Natural killer cell treated with Interleukin-12 subunit alpha and Interleukin-12 subunit beta and Interleukin-15 and Interleukin-18, amount 100 ng/mL, for 72 hours (primary cell): ENCODE measurements at places on chromosomes 12 and 14. TPM values are rescaled to one million over a fixed set of nuclear protein-coding genes. Genes with fewer than 3 reads are reported as not detected.

Gene ITGB7
- total RNA-seq = 81.0 TPM

Gene CD163
- not detected for total RNA-seq

Gene KRT6B
- total RNA-seq = not detected

Gene KRT6C
- not detected for total RNA-seq

Gene NELL2
- total RNA-seq = 2.6 TPM

Gene GPR137C
- total RNA-seq = 0.36 TPM

DNA sequence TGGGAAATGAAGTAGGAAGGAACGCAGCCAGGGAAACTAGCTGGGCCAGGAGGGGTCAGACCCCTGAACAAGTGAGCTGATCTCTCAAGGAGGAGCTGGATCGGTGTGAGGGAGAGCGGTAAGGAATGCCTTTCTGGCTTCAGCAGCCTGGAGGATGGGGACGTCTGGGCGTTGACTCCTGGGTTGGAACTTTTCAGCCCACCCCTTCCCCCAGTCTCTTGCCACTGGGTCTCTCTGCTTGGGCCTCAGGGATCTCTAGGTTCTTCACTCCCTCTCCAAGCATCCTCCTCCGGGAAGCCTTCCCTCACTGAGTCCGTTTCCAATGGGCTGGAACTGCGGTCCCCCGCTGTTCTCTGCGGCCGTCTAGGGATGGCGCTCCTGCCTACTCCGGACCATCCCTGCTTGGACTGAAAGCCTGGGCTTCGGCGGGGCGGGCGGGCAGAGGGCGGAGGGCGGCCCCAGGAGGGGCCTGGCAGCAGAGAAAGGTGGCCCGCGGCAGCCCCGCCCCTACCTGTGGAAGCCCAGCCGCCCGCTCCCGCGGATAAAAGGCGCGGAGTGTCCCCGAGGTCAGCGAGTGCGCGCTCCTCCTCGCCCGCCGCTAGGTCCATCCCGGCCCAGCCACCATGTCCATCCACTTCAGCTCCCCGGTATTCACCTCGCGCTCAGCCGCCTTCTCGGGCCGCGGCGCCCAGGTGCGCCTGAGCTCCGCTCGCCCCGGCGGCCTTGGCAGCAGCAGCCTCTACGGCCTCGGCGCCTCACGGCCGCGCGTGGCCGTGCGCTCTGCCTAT, at the start of gene KRT7:
TSS of gene KRT7 (plus strand) at position 570 of the 788 bp plus-strand sequence. CDS start at position 624, 54 bp downstream.
- DNase-seq = no peak

- peak; percentile 86 for DNase-seq
Measured at GRCh38 chr12:128813883-128814282, 9.9 kb downstream of the SLC15A4 start.

DNA sequence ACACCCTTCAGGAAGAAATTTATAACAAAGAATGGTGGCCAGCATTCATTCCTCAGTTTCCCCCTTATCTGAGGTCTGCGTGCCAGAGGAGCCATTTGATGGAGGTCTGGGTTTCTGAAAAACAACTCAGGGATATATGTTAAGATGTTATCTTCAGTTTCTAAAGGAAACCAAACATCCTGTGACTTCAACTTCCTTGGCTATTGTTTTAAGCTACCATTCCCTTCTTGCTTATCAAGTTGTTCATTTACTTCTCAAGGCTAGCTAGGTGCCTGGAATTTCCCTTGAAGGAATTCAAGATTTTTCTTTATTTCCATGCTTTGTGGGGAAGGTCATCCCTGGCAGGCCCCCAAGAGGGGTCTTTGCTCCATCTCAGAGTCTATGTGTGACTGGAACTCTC, 27.1 kb upstream of the OXA1L start:
- DNase-seq = no peak

DNA sequence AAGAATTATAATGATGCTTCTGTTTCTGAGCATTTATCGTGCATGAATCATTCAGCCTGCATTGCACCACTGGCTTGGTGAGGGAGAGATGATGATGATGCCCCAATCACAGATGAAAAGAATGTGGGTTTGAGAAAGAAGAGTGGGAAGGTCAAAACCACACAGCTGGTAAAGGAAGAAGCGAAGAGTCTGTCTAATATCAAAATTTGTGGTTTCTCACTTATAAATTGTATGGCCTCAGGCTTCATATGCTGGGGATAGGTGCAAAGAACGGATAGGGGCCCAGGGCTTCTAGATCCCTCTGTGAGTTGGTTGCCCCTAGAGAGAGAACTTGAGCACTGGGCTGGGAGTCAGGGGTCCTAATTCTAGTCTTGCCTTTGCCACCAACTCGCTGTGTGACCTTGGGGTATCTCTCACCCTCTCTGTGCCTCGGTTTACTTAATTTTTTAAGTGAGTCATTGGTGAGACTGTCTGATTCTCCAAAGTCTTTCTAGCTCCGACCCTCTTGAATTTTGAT, 2.2 kb downstream of the OASL start:
- DNase-seq = peak; percentile 71

- no peak for DNase-seq
Measured at GRCh38 chr14:69086537-69086936, 66.4 kb downstream of the DCAF5 start.

DNA sequence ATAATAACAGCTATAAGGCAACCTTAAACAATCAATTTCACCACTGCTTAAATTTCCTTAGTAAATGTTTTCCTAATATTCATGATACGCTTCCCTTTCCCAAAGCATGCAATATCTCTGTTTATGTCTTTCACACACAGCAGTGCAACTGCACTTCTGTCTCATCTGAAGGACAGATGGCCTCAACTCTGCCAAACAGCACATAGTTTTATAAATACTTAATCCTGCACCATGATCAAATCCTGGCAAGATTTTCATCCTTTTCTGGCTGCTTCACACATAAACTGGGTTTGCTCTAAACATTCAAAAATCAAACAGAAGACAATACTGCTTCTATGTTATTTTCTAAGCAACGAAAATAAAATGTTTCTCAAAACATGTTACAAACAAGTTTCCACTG, 266.3 kb downstream of the ITPR2 start:
- DNase-seq = no peak

- DNase-seq = no peak
Measured at GRCh38 chr12:80490329-80490728, 46.3 kb downstream of the PTPRQ start.

DNA sequence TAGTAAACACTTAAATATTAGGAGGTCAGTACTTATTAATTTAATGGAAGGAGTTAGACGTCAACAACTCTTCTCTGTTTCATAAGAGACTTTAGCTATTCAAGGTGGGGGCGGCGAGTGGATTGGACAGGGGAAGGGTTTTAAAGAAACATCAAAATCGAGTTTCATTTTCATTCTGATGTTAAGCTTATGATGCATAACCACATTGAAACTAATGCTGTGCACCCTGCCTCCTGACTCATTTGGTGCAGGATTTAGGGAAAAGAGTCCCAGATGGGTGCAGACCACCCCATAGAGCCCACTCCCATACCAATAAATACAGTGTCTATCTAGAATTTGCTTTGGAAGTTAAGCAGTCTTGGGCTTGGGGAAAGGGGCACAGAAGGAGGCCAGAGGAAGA, 7.4 kb downstream of the ZBTB39 start:
- no peak for DNase-seq

GRCh38 chr12:127393896-127394295, 873.1 kb upstream of the TMEM132C start:
- no peak for DNase-seq

- DNase-seq = no peak
Measured at GRCh38 chr12:105764216-105764835, 374.4 kb downstream of the NUAK1 start.

- no peak for DNase-seq
Measured at GRCh38 chr14:89085737-89086382, 261.4 kb downstream of the TTC8 start.

GRCh38 chr14:38366374-38366773, 110.5 kb upstream of the CLEC14A start:
- no peak for DNase-seq

GRCh38 chr12:71333418-71333817, 106.2 kb upstream of the LGR5 start:
- no peak for DNase-seq

DNA sequence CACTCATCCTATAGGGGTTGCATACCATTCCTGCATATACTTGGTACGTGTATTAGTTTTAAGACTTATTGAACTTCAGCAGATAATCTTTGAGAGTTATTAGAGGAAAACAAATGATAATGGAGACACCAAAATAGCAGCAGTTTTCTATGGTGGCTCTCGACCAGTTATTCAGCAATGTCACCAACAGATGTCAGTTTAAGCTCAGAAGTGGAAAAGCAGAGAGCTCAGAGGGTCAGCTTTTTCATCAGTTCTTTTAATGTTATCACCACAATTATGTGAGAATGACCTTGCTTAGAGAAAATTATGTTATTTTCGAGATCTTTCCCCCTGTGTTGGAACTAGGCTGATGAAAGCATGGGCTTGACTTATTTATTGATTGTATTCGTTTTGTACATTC, 32.0 kb downstream of the PTPN11 start:
- DNase-seq = no peak

GRCh38 chr14:94307410-94307992, 14.4 kb upstream of the SERPINA10 start:
- DNase-seq = no peak

DNA sequence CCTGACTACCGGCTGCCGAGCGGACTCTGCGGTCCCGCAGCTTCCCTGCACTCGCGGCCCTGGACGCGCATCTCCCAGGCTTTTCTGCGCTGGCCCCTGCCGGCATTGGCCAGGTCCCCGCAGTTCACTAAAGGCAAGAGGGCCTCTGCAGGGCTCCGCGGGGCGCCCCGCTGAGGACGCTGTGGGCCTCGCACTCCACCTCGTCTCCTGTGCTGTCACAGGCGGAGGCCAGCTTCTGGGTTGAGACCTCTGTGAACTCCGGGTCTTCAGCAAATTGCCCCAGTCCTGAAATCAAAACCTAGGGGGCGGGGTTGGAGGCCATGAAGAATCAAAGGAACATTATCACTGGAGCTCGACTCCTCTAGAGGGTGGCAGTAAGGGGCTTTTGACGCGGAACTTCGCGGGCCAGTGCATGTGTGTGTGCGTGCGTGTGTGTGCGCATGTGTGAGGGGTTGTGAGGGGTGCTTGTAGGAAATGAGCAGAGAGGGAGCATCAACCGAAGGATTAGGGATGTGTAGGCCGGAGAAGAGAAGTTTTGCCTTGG, 68.5 kb upstream of the CAPRIN2 start:
- DNase-seq = no peak

DNA sequence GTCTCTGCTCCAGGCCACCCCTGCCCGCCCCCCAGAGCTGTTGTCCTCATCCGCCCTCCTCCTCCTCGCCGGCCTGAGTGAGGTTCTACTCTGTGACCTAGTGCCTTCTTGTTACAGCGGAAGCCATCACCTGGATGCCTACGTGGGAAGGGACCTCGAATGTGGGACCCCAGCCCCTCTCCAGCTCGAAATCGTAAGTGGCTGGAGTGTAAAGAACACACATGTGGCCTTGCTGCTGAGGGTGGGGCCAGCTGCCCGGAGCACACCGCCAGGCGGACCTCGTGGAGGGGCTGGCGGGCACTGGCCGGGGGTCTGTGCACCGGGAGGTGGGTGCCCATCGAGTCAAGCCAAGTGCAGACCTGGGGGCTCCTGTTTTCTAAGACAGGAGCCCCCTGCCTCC, 19.4 kb downstream of the MEG3 start:
- DNase-seq = no peak

DNA sequence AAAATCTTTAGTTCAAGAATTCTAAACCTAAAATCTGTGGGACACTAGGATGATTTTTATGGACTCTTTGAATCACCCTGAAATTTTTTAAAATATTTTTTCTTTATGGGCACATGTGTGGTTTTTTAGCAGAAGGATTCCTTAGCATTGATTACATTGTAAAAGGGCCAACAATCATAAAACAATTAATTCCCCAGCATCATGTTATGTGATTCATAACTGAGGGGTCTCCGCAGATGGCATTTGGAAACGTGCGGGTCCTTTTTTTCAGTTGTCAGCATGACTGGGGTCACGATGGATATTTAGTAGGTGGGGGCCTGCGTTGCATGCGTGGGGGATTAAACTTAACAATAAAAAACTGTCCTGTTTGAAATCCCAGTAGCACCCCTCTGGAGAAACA, 52.5 kb downstream of the NTF3 start:
- no peak for DNase-seq

DNA sequence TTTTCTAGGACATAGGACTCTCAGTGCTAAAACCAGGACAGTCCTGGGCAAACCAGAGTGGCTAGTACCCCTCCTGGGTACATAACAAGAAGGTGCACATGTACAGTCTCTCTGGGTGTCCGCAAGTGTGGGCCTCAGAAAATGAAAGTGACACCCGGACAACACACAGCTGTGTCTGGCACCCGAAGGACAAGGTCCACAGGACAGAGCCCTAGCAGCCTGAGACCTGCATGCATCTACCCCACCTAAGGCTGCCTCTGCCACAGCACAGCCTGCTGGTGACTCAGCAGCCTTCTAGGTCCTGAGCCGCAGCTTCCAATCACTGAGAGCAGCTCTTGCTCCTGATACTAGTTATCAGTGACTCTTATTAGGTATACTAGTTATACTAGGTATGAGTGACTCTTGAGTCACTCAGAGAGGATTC, 784.1 kb upstream of the TBX3 start:
- no peak for DNase-seq
